ENCODE measurements at places on chromosomes 3 and 15.

GRCh38 chr3:169241630-169241990, 421.9 kb downstream of the MECOM start:
- DNase-seq, result no peak

GRCh38 chr15:83644439-83644838, 9.5 kb upstream of the ADAMTSL3 start:
- no peak for DNase-seq

GRCh38 chr3:155730843-155731242, 14.0 kb downstream of the PLCH1 start:
- DNase-seq, result no peak

DNA sequence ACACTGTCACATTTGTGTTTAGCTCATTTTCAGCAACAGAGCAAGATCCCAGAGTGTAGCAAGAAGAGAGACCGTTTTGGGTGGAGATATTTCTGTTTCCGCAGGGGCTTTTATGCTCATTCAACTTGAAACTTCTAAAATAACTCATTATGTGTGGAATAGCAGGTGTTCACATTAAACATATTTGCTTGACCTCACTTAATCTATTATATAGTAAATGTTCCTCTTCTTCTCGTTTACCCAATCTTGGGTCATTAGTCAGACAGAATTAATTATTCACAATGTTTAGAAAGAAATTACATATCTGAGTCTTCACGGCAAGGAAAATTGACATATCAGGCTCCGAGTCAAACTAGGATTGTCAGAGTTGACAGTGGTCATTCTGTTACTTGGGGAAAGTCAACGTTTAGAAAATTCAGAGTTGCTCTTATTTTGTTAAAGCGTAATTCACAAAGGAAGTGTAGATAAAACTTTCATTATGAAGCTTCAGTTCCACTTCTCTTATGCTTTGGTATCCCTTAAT, 222.9 kb downstream of the TPRG1 start:
- DNase-seq, result peak; percentile 30

- DNase-seq, result no peak
Observed at GRCh38 chr3:165624761-165625160, 212.5 kb downstream of the BCHE start.

- no peak for DNase-seq
Observed at GRCh38 chr15:76588811-76589747, 252.5 kb downstream of the ISL2 start.

DNA sequence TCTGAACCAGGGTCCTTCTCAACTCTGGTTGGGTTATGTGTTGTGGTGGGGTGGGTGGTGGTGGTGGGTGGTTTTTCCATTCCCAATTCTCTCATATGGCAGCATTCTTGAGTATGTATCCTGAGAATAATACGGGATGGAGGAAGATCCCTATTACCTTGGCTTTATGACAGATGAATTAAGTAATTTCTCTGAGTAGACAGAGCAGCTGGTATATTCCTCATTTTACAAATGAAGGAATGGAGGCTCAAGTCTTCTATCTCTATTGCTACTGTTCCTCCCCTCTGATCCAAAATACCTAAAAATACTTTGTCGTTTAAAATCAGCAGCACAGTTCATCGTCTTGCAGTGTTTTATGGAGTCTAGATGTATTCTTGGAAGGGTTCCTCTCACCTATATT, 10.4 kb downstream of the GYG1 start:
- no peak for DNase-seq

- no peak for DNase-seq
Observed at GRCh38 chr3:193310914-193311723, 67.4 kb downstream of the ATP13A5 start.

DNA sequence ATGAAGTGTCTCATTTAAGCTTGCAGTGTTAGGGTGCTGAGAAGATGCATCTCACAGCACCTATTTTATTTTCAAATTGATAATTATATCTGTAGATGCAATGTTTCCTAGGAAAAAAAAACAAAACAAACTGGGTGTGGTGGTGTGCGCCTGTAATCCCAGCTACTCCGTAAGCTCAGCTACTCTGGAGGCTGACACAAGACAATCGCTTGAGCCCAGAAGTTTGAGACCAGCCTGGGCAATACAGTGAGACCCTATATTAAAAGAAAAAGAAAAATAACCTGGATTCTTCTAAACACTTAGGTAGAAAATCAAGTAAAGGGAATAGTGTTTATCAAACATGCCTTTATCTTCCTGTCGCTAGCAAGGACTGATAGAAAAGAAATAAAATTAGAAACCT, 1.9 kb downstream of the MINDY2 start:
- no peak for DNase-seq

DNA sequence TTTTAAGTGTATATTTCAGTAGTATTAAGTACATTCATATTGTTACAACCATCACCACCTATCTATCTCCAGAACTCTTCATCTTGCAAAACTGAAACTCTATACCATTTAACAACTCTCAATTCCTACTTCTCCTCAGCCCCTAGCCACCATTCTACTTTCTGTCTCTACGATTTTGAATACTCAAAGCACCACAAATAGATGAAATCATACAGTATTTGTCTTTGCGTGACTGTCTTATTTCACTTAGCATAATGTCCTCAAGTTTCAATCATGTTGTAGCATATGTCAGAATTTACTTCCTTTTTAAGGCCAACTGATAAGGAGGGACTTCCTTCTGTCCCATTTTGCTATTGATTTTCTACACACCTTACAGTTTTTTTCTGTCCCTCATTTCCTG, 593.3 kb downstream of the FHIT start:
- peak; percentile 13 for DNase-seq

- no peak for DNase-seq
Observed at GRCh38 chr15:40270246-40270995, 12.4 kb downstream of the ANKRD63 start.

DNA sequence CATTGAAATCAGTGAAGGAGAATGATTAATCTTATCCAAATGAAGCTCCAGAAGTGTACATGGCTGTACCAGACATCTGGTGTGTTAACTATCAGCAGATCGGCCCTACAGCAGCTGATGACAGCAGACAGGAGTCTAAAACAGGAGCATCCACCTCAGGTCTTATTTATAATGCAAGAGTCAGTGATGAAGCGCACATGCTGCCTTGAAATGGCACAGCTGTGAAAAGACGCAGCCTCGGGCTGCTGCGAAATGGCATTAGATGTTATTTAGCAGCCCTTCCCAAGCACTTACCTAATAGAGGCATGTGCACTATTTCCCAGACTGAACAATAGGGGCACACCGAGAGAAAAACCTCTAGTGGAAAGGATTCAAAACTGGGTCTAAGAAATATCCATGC, 472.3 kb upstream of the CBLB start:
- DNase-seq, result no peak

GRCh38 chr15:42111924-42112323, 17.6 kb upstream of the PLA2G4D start:
- DNase-seq, result no peak

DNA sequence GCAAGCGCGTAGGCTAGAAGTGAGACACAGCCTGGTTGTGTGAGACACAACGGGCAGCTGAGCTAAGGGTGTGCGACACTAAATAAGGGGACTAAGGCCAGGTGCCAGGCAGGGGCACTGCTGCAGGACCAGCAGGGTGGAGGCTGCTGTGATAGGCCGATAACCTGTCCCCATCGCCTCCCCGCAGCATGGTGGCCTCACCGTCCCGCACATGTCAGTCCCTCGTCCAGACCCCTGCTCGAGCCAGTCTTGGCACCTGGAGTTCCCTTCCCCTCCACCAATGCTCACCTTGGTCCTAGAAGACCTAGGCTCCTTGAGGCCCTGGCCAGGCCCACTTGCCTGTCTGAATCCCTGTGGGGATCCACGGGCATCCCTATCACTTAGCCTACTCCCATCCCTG, 96.1 kb downstream of the HMG20A start:
- DNase-seq, result no peak

DNA sequence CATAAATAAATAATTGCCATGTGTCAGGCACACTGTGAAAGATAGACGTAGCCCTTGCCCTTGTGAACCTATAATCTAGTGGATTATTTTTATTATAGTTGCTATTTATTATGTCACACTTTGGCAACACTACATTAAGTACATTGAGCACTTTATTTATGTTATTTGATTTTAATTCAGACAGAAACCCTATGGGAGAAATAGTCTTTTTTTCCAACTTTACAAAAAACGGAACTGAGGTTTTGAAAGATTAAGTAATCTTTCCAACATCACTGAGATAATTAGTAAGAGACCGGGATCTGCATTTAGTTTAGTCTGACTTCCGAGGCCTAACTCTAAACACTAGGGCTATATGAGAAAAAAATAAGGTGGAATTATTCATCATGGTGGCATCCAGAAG, 2.8 kb upstream of the FILIP1L start:
- DNase-seq, result no peak

DNA sequence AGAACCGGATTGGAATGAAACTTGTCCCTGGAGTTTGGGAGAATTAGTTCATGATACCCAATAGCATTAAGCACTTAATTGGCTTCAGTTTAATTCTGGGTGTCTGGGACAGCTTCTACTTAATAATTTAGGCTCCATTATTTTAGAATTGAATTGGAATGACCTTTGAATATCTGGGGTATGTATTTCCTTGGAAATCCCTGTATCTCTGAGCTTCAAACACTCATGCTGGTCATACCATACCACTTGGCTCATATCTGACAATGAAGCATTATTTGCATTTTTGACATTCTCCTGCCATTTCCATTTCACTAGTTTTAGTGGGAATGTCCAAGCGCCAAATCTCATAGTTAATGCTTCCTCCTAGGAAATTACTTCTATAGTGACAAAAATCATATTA, 393.1 kb downstream of the DIPK2A start:
- DNase-seq, result no peak

- DNase-seq, result no peak
Observed at GRCh38 chr3:108319428-108320082, 23.2 kb downstream of the HHLA2 start.

- no peak for DNase-seq
Observed at GRCh38 chr3:184567946-184568559, 6.5 kb downstream of the EPHB3 start.

GRCh38 chr15:85118173-85118572, 136.5 kb downstream of the PDE8A start:
- no peak for DNase-seq

GRCh38 chr3:178047496-178047895, 488.7 kb upstream of the KCNMB2 start:
- DNase-seq, result no peak

DNA sequence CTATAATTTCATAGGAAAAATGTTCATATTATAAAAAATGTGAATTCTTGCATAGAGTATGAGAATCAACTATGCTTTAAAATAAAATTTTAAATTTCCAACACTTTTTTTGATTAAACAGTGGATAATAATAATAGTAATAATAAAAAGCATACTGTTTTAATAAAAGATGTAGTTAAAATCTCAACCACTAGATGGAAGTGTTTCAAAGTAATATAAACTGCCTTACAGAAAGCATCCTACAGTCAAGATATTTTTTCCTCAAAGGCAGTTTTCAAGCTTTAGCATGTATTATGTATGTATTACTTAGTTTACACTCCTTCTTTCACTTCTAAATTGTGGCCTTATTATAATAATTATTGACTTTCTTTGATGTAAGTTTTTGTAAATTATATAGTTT, 217.5 kb downstream of the CHL1 start:
- no peak for DNase-seq

- DNase-seq, result no peak
Observed at GRCh38 chr3:77042882-77043281, 3.0 kb downstream of the ROBO2 start.

GRCh38 chr3:43334976-43335375, 48.6 kb downstream of the SNRK start:
- no peak for DNase-seq

DNA sequence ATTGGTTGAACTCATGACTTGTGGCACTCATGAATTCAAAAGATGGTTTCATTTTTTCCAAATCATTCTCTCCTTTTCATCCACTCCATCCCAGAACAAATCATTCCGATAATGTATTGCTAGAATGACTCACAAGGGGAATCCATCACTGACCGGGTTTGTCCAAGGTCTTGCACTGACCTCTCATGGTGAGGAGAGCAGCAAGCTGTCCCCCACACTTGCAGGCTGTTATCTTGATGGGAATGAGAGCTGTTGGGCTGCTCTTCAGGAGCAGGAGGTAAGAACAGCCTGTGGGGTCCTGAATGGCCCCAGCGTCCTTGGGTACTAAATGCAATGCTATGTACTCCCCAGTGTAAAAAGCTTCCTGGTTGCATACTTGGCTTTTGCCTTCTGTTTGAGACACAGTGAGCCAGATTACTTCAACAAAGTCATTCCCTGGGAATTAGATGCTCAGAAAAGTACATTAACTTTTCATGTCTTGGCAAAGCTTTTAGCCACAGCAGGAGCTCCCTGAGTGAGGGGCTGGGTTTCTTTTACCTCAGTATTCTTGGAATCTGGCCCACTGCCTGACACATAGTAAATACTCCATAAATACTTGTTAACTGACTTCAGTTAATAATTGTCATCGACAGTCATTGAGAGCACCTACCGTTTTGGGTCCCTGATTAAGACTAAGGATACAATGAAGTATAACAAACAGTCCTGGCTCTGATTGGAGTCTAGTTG, 24.1 kb downstream of the CCNL1 start:
- no peak for DNase-seq

GRCh38 chr15:29054171-29055045, 168.6 kb downstream of the APBA2 start:
- no peak for DNase-seq

GRCh38 chr3:151852074-151852811, 21.2 kb upstream of the SUCNR1 start:
- no peak for DNase-seq

GRCh38 chr3:72288955-72289691, 504.2 kb upstream of the PROK2 start:
- DNase-seq, result peak; percentile 35

DNA sequence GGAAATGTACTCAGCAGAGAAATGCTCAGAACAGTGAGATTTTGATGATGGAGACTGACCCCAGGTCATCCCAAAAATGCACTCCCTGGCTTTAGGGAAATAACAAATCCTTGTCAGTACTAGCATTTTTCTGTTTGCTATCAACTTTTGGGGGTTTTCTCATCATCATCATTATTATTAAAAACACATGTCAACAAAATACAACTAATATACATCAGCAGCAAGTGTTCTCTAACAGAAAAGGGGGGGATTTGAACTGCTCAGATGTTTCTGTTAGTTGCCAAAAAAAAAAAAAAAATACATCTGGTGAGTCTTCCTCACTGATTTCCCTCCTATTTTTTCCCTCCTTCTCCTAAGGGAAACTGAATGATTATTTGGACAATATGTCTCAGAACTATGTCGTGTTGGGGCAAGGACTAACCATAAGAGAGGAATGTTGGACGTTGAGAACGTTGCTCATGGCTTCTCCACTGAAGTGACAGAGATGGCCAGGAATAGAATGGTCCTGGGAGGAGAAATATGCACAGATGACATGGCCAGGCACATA, 230.0 kb upstream of the MCTP2 start:
- DNase-seq, result no peak

DNA sequence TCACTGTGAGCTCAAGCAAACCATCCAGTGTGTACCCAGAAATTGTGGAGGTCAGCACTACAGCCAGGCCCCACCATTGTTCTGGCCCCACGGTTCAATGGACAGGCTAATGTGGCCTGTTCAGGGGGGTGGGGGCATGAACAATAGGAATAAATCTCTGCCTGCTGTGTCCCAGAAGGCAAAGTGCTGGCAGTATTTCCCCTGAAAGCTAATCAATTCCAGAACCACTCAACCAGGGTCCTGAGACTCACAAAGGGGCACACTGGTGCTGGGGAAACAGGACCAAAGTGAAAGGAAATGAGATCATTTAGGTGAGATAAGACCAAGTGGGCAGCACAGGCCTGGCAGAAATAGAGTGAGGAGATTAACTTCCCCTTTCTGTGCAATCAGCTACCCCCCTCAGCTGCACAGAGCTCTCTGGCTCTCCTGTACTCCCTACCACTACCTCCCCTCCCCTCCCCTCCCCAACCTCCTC, 11.5 kb downstream of the CRYGS start:
- no peak for DNase-seq

GRCh38 chr3:42300778-42301177, 34.8 kb upstream of the CCK start:
- DNase-seq, result no peak
